ENCODE measurements at places on chromosomes 7 and 10.

DNA sequence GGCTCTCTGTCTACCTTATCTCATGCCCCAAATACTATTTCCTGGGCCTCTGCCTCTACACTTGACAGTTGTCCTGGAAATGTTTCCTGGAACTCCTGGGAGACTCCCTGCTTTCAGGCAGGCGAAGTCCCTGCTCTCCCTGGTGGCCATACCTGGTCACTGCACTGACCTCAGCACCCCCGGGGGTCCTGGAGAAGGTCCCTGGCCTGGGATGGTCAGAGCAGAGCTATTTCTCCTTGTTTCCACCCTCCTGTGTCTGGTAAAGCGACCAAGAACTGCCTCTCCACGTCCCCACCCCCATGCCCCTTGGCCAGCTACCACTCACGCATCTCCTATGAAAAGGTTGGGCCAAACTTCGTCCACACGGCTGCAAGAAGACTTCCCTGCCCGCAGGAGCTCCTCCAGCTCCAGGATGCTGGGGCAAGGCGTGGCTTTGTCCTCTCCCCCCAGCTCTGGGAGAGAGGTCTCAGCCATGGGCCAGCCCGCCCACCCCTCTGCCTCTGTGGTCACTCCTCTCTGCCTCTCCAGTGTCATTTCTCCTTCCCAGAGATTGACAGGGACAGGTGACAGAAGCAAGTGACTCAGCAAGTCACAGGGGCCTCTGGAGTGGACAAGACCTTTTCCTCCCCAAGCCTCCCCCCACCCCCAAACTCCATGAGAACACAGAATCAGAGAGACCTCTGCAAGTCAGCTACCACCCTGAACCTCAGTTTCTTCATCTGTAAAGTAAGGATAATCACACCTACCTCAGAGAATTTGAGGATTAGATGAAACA lies 2.6 kb upstream of the SAMD8 start:
- DNase-seq = no peak

DNA sequence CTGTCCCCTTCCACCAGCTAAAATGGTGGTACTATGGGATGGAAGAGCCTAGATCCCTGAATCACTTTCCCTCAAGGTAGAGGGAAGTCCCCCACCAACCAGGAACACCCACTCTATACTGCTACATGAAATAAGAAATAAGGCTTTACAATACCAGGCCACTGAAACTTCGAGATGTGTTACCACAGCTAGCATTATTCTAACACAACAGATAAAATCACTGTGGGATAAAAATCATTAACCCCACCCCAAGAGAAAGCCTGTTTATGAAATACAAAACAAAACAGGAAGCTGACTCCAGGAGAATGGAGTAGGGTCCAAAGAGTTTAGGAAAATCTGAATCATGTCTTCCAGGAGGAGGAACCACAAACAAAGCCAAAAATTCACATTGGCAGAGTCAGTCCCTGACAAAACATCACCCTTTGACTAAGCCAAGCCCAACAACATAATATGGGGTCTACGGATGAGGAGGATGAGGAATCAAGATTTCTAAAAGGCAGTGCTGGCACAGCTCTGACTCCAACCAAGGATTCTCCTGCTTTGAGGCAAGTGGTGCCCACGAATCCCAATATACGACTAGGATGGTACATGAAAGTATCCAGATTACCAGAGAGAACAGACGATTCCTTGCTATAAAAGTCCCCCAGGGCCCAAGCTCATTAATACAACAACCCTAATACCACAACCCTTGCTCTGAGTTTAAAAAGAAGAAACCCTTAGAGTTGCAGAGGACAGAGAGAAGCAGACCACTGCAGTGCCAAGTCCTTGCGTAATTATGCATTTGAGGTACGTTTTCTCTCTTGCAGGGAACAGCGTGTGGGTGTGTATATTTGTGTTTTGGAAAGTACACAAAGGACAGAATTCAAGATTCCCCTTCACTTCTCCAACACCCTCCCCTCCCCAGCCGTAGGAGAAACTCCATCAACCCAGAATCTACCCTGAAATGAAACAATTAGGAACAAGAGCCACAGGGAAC lies 23.7 kb downstream of the XPNPEP1 start:
- no peak for DNase-seq

- no peak for DNase-seq
Measured at GRCh38 chr10:79098596-79099015, 29.8 kb downstream of the ZMIZ1 start.

- no peak for DNase-seq
Measured at GRCh38 chr7:105098863-105099515, 85.0 kb downstream of the KMT2E start.

- DNase-seq = peak; percentile 36
Measured at GRCh38 chr7:117127585-117128168, 174.4 kb downstream of the ST7 start.

DNA sequence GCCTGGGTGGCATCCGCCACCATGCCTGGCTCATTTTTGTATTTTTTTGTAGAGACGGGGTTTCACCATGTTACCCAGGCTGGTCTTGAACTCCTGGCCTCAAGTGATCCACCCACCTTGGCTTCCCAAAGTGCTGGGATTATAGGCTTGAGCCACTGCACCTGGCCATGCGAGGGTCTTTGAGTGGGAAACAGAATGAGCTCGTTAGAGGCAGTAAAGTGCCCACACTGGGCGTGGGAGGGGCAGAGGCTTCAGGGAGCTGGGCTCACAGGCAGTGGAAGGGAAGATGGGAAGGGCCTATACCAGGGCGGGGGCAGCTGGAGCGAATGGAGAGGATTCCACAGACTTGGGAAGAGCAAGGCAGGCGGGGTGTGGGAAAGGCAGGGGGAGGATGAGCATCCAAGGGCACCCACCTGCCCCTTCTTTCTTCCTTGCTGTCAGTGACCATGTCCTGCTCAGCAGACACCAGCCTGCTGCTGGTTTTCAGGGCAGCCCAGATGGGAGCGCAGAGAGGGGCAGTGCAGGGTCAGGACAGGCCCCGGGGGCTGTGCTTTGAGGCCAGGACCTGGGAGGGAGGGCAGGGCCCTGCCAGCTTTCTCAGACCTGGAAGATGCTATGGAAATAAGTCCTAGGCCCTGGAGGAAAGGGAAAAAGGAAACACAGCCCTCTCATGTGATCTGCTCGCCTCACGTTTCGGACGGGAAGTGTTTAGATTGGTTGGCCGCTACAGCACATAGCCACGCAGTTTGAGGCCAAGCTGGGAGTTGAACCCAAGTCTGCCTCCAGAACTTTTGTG lies 4.2 kb downstream of the FZD9 start:
- no peak for DNase-seq

- no peak for DNase-seq
Measured at GRCh38 chr10:56823849-56824248, 462.8 kb upstream of the ZWINT start.

GRCh38 chr10:9302140-9302746 lies 1247.8 kb downstream of the GATA3 start:
- DNase-seq = no peak

- DNase-seq = peak; percentile 68
Measured at GRCh38 chr10:30392564-30392990, 41.4 kb upstream of the MAP3K8 start.

GRCh38 chr7:114943953-114944744 lies 22.3 kb downstream of the MDFIC start:
- DNase-seq = no peak

GRCh38 chr10:77641788-77642397 lies 4.3 kb upstream of the KCNMA1 start:
- peak; percentile 24 for DNase-seq

GRCh38 chr10:48335788-48336187 lies 29.3 kb downstream of the MAPK8 start:
- no peak for DNase-seq

DNA sequence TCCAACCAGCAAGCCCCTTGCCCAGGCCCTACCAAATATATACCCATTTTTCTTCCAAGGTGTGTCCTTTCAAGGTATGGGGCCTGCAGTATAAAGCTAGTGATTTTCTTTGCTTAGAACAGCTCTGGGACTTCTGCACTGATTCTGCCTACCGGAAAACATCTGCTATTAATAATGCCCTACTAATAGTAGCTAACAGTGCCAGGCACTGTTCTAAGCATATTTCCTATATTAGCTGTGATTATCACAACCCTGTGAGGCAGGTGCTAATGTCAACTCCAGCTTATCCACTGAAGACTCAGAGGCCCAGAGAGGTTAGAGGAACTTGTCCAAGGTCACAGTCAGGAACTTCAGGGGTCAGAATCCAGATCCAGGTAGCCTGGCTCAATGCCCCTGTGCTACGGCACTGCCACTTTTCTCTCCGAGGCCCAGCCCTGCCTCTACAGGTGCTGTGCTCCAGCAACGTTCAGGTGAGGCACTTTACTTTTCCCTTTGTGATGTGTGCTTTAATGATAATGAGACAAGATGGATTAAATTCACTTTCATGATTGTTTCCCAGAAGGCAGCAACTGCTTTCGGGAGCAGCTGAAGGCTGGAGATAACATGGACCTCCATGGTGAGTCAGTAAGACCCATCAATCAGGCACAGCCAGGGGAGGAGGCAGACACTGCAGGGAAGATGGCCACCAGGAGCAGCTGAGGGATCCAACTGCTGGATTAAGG lies 26.7 kb downstream of the TAS2R41 start:
- no peak for DNase-seq

DNA sequence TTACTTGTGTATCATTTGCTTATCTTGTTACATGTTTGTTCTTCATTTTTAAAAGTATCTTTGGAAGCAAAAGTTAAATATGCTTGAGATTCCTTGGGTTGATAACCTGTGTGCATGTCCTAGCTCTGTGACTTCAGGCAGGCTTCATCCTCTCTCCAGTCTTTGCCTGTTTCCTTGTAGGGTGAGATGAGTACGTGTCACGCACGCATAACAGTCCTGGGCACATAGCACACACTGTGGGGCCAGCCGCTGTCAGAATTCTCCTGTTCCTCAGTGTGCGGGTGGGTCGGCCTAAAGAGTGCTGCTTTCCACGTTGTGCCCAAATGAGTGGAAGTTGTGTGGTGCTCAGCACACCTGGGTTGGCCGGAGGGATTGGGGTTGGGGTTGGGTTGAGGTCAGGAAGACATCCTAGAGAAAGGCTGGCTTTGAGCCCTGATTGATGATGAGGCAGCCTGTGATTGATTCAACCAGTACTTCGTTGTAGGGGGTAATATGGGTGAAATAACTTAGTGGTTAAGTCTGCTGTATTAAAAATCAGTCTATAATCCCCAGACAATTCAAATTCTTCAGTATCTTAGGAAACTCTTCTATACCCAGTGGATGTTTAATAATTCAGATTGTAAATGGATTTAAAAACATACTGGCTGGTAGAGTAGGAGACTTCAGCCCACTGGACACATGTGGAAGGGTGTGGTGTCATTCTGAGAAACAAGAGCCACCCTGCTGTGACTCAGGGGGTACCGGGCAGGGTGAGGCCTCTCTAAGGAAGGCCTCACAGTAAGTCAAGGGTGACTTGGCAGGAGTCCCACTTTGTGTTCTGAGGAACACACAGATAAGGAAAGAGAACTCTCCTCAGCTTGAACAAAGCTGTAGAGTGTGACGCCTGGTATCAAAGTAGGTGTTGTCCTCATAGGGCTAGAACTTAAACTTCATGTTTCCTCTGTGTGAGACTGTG lies 54.8 kb downstream of the DAGLB start:
- peak; percentile 29 for DNase-seq

GRCh38 chr10:8990280-8990987 lies 935.9 kb downstream of the GATA3 start:
- no peak for DNase-seq

- no peak for DNase-seq
Measured at GRCh38 chr7:101238226-101239182, 902 bp upstream of the CLDN15 start.

DNA sequence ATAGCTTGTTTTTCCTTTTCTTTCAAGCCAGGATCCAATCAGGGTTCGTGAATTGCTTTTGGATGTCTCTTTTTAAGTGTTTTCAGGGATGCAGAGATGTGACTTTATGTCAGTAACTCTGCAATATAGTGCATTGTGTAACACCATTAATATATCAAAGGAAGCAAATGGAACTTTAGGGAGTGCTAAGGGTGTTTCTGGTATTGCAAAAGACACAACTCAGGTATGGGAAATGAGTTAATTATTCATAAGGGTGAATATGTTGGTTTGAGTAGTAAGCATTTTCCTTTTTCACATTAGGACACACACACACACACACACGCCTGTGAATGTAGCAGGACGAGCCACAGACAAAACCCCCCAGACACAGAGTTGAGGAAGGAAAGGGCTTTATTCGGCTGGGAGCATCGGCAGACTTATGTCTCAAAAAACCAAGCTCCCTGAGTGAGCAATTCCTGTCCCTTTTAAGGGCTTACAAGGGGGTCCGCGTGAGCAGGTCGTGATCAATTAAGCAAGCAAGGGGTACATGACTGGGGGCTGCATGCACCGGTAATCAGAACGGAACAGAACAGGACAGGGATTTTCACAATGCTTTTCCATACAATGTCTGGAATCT lies 31.8 kb upstream of the GSDME start:
- DNase-seq = no peak

GRCh38 chr10:128763588-128763987 lies 637.4 kb upstream of the MKI67 start:
- DNase-seq = no peak
